Activated CD4-positive, alpha-beta T cell treated with anti-CD3 and anti-CD28 coated beads for 1 hour (primary cell): ENCODE measurements at places on chromosomes 5 and 9.
A peak's percentile ranks its signal among the peaks of the same experiment; 100 is the strongest.

DNA sequence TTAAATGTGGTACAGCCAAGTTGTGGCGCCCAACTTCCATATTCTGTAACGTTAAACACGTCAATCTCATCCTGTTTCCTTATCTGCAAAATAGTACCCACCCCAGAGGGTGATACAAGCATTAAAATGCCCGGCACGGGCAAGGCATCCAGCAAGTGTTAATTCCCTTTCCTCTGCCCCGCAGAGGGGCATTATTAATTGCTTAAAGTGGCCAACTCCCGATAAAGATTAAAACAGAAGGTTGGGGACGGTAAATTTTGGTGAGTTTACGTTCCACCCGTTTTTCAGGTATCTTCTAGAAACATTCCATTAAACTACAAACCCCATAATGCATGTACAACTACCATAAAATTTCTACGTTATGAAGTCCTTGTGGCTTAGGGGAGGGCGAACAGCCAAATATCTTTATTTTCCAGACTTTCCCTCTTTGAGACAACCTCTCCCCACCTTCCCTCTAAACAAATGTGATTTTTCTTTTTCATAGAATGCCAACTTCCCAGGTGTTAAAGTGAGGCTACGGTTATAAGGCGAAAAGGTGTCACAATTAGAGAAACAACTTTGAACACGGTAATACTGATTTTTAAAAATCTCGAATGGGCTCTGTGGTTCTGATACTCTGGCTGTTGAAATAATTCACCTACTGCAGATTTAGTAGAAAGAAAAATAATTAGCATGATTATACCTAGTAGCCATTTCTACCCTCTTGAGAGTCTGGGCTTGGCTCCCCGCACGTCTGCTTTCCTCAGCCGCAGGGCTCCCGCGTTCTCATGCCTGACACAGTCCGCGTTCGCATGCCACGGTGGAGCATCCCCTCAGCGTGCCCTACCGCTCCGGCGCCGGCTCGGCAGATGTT is 1.2 kb upstream of the GPBP1 start:
- no peak for DNase-seq

DNA sequence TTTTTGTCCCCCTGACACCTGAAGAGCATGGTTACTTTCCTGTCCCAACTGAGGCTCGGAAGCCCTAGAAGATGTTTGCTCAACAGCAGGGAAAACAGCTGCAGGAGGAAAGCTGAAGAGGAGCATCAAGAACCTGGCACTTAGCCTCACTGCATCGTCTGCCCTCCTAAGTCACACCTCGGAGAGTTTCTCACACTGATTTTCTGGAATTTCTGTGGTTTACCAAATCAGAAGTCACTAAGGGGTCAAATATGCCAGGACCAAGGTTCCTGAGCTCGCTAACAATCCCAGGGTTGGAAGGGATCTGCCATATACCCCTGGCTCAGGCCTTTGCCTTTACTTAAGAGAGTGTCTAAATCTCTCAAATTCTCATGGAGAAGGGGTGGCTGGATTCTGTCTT is 5.3 kb downstream of the IL12B start:
- DNase-seq, result no peak

DNA sequence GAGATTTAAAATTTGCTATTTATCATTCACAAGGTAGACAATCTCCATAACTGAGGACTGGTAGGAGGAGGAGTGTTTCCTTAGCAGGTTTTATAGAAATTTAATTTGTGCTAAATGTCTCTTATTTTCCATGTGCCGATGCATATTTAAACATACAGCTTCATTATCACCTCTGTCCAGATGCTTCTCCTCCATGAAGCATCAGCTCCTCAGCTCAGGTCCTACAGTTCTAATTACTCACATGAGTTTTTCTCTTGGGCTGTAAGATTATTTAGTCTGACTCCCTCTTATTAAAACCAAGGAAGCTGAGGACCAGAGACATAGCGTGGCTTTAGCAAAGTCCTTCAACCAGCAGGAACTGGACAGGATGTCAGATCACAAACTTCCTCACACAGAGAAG is 300.2 kb upstream of the PANK3 start:
- DNase-seq, result no peak

GRCh38 chr5:139079225-139079990 is 118.8 kb downstream of the SIL1 start:
- DNase-seq, result no peak

- no peak for DNase-seq
Measured at GRCh38 chr5:157157293-157157891, 8.7 kb downstream of the GARIN3 start.

GRCh38 chr9:115681585-115681984 is 472.0 kb upstream of the PAPPA start:
- DNase-seq, result no peak

- DNase-seq, result no peak
Measured at GRCh38 chr5:61346511-61346910, 14.5 kb downstream of the ZSWIM6 start.

DNA sequence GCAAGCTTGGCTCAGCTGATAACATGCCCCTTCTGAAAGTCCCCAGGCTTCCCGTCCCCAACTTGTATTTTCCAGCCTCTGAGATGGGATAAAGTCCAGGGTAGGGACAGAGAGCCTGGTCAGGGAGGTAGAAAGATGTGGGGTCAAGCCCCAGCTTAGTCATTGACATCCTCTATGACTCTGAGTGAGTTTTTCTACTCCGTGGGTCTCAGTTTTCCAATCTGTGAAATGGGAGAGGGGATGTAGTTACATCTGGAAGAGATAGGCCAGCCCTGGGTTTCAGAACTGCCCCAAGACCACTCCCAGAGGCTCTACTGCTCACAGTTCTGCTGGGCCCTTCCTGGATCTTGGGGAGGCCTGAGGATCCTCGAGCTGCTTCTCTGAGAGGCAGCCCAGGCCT is 3.1 kb downstream of the GPRIN1 start:
- no peak for DNase-seq

GRCh38 chr9:115668521-115668920 is 485.1 kb upstream of the PAPPA start:
- DNase-seq, result no peak

- no peak for DNase-seq
Measured at GRCh38 chr5:169036079-169036805, 264.7 kb downstream of the SLIT3 start.

GRCh38 chr9:96420468-96421219 is 2.5 kb upstream of the ZNF367 start:
- DNase-seq, result no peak

- DNase-seq, result peak; percentile 19
Measured at GRCh38 chr5:149646564-149646963, 65.3 kb downstream of the ARHGEF37 start.

DNA sequence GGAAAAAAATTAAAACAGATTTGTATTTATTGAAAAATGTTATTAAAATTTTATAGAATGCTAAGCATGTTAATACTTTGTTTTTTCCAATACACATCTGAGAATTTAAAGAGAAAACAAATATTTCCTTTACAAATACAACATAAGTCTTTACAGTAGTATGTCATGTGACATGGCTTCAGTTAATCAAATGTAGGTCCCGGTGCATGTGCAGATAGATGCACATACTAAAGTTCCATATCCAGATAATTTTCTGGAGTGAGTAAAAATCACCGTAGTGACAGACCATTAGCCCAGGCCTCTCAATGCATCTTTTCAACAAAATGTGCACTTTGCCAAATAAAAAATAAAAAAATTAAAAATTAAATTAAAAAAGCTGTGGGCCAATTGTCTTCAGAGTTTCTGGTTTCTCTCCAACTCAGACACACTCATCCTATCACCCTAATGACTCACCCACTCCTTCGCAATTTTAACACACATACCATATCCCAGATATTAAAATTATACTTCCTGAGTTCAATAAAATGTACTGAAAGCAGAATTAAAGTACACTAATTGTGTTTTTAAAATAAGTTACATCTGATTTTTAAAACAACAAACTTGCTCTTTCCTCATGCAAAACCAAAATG is 508.1 kb downstream of the NR2F1-AS1 start:
- DNase-seq, result no peak

DNA sequence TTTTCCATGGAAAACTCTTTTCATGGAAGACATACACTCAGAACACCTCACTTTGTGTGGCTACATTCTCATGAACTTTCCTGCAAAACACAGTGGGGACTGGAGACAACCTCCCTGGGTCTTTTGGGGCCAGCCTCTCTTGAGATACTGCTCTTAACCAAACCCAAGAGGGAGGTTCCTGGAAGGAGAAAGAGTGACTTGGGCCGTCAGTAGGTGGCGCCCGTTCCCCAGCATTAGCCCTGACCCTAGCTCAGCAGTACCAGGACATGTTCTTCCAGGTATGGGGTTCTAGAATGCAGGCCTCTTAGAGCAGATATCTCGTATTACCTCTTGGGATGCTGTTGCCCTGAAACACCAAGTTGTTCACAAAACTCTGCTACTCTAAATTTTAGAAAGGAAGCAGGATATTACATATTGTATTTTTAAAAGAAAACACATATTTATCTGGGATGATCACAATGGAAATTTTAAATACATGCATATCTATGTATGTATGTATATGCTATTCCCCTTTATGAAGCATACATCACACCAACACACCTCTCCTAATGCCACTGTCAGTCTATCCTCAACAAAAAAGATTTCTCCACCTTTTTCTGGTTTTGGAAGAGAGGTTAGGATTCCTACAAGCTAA is 15.8 kb upstream of the GLIS3 start:
- DNase-seq, result peak; percentile 53

DNA sequence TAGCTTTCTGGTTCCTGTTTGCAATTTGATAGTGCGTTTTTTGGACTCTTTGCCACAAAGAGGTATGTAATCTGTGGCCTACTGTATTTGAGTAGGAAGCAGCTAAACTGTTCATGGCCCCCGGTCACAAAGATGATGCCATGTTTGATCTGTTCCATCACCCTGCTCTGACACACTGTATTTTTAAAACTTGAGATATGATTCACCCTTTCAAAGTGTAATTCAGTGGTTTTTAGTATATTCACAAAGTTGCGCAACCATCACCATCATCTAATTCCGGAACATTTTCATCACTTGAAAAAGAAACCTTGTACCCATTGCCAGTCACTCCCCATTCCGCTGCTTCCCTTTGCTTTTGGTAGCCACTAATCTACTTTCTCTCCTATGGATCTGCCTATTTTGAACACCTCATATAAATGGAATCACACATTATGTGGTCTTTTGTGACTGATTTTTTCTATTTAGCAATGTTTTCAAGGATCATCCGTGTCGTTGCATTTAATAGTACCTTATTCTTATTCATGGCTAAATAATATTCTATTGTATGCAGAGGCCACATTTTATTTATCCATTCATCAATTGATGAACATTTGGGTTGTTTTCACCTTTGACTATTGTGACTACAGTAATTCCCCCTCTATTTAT is 141.6 kb downstream of the NR3C1 start:
- DNase-seq, result no peak

DNA sequence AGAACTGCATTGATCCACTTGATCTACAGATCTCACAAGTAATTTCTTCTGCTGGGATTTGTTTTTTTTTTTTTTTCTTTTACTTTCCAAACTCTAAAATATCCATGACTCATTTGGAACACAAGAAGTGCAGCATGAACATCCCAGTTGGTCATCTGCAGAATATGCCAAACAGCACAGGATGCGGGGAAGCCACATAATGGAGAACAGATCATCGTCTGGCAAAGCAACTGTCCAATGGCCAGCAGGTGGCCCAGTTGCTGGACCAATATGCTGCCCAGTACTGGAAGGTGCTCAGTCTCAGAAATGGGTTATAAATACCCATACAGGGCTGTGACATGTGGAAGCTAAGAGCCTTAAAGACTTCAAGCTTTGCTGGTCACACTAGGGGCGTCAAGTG is 221.3 kb upstream of the TAS2R1 start:
- no peak for DNase-seq

DNA sequence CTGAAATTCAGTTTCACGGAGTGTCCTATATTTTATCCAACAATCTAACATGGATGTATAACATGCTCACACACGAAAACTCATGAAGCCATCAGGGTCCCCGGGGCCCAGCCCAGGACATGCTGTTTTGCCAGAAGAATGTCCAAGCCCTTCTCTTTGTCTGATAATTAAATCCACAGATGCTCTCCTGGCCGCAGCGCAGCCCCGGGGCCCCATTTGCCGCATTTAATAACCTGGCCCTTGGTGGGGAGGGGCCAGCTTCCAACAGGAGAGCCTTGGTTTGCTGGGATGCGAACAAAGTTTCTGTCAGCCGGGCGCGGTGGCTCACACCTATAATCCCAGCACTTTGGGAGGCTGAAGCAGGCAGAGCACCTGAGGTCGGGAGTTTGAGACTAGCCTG is 30.0 kb downstream of the PLPP7 start:
- DNase-seq, result no peak

- DNase-seq, result no peak
Measured at GRCh38 chr5:69512740-69513260, 20.2 kb downstream of the OCLN start.

- DNase-seq, result no peak
Measured at GRCh38 chr5:150787656-150788055, 9.1 kb downstream of the SMIM3 start.

- no peak for DNase-seq
Measured at GRCh38 chr5:10757043-10757442, 4.0 kb downstream of the DAP start.

DNA sequence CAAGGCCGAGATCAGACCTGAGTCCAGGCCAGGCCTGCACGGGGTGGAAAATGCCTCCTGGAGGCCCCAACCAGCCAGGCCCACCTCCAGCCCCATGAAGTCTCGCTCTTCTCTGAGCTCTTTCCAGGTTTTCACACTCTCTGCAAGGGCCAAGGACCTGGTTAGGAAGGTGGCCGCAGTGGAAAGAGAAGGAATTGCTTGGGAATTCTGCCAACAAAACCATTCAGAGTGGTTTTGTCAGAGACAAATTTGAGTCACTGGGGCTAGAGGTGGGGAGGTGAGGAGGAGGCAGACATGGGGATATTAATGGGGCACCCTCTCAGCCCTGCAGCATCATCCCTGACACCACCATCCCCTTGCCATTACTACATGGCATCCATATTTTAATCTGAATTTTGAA is 261.0 kb downstream of the ROR2 start:
- DNase-seq, result no peak

GRCh38 chr9:136237486-136238341 is 7.9 kb downstream of the QSOX2 start:
- no peak for DNase-seq

GRCh38 chr9:85941966-85942912 is 1.3 kb downstream of the NAA35 start:
- no peak for DNase-seq

DNA sequence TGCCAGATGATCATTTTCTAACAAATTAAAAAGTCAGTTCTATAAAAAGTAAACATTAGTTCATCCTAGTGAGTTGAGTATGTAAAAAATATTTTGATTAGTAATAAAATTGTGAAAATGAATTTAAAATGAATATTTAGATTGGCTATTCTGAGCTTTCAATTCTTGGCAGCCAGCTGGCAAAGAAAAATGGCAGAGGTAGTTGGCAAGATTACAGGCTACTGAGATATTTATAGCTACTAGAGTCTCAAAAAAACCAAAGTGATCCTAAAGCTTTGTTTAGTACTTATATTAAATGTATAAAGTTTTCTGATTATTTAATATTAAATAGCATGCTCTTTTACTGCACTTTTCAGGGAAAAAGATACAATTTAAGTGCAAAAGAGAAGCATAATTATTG is 25.0 kb downstream of the SGTB start:
- DNase-seq, result no peak

GRCh38 chr9:76369583-76369982 is 24.6 kb downstream of the RFK start:
- DNase-seq, result no peak
